Upper lobe of left lung (tissue), 6 donors: ENCODE measurements at places on chromosomes 11 and 22. TPM values are rescaled to one million over a fixed set of nuclear protein-coding genes. Genes with fewer than 3 reads are reported as not detected.

SLC1A2 gene
- 2.9 TPM for total RNA-seq

POLR3H gene
- 48.7 TPM for total RNA-seq

ELP4 gene
- total RNA-seq, result 21.6 TPM

CDC45 gene
- 1.9 TPM for total RNA-seq

DNAJB13 gene
- total RNA-seq, result 3.4 TPM

MFRP gene
- not detected for total RNA-seq

TTLL1 gene
- total RNA-seq, result 3.2 TPM

ZP1 gene
- total RNA-seq, result not detected

KLHL35 gene
- total RNA-seq, result 4.3 TPM

SHANK3 gene
- 16.6 TPM for total RNA-seq

ACER3 gene
- total RNA-seq, result 16.6 TPM

LMNTD2 gene
- total RNA-seq, result 10.6 TPM

C22orf31 gene
- not detected for total RNA-seq

MS4A3 gene
- total RNA-seq, result 1.1 TPM

E2F8 gene
- total RNA-seq, result 1.0 TPM

AGBL2 gene
- total RNA-seq, result 4.1 TPM
